ENCODE measurements at places on chromosomes 1 and 21. TPM values are rescaled to one million over a fixed set of nuclear protein-coding genes. Genes with fewer than 3 reads are reported as not detected.

GRCh38 chr1:12344596-12345349 lies 114.9 kb downstream of the VPS13D start:
- peaks cover 52% of the 10 kb centered on the region for H3K36me3 ChIP-seq
- H3K27ac ChIP-seq, result peak overlapping the region; percentile 85
- H3K4me3 ChIP-seq, result peak overlapping the region; percentile 65

DNA sequence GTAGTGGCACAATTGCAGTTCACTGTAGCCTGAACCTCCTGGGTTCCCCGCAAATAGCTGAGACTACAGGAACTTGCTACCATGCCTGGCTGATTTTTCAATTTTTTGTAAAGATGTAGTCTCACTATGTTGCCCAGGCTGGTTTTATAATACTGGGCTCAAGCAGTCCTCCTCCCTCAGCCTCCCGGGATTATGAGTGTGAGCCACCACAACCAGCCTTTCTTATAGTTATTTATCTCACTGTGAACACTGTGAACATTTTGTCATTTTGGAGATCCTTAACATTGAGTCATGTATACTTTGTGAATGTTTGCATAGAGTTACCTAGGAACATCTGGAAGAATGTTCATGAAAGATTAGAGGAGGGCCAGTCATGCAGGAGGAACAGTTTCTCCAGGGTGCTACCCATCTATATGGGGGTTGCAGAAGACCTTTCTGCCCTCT lies 127.1 kb upstream of the CACYBP start:
- no peaks in the 10 kb centered on the region for H3K27me3 ChIP-seq
- peaks cover 27% of the 10 kb centered on the region for H3K4me1 ChIP-seq
- H3K27ac ChIP-seq, result no peak overlapping the region
- H3K36me3 ChIP-seq, result peaks cover 11% of the 10 kb centered on the region

DNA sequence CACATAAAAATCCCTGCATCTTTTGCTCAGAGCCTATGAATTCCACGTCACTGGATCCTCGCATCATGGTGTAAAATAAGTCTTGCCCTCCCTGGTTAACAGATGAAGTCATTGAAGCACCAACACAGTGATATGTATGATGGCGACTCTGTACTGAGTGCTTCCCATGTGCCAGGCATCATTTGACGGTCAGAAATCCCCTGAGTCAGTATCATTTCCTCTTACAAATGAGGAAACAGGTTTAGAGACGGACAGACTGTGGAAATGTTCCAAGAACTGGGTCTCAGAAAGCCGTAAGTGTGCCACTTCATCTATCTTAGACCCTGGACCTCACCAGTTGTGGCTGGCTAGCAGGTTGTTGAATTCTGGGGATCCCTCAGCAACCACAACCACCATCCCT lies 5.1 kb upstream of the OLFML2B start:
- H3K36me3 ChIP-seq, result no peaks in the 10 kb centered on the region
- peaks cover 4% of the 10 kb centered on the region for H3K4me1 ChIP-seq
- H3K4me3 ChIP-seq, result no peak overlapping the region
- no peak overlapping the region for H3K27ac ChIP-seq

DNA sequence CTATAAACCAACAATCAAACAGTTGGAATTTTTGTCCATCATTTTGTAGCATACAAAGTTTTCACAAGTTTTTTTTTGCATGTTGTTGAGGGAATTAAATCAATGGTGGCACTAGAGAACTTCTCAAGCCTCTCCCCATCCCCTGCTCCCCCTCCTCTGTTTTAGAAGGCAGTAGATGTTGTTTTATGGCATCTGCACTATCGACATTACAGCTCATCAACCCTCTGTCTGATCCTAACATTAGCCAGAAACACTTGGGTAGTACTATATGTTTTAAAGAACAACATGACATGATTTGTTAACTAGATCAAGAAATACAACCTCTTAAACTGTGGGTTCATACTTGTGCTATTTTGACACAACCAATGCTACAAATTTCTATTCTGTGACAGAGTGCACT lies 306.5 kb upstream of the NR5A2 start:
- peaks cover 10% of the 10 kb centered on the region for H3K27me3 ChIP-seq
- H3K27ac ChIP-seq, result no peak overlapping the region
- no peak for DNase-seq

GRCh38 chr1:84971957-84972356 lies 25.0 kb downstream of the MCOLN2 start:
- H3K36me3 ChIP-seq, result peaks cover 24% of the 10 kb centered on the region
- no peak for DNase-seq
- H3K27me3 ChIP-seq, result no peaks in the 10 kb centered on the region
- H3K4me3 ChIP-seq, result no peak overlapping the region
- H3K27ac ChIP-seq, result peak overlapping the region; percentile 52

- H3K4me1 ChIP-seq, result peaks cover 5% of the 10 kb centered on the region
- no peak overlapping the region for H3K4me3 ChIP-seq
- peaks cover 16% of the 10 kb centered on the region for H3K27me3 ChIP-seq
- peak; percentile 47 for DNase-seq
- no peaks in the 10 kb centered on the region for H3K36me3 ChIP-seq
Observed at GRCh38 chr21:46052703-46053651, 44.9 kb upstream of the COL6A2 start.

DNA sequence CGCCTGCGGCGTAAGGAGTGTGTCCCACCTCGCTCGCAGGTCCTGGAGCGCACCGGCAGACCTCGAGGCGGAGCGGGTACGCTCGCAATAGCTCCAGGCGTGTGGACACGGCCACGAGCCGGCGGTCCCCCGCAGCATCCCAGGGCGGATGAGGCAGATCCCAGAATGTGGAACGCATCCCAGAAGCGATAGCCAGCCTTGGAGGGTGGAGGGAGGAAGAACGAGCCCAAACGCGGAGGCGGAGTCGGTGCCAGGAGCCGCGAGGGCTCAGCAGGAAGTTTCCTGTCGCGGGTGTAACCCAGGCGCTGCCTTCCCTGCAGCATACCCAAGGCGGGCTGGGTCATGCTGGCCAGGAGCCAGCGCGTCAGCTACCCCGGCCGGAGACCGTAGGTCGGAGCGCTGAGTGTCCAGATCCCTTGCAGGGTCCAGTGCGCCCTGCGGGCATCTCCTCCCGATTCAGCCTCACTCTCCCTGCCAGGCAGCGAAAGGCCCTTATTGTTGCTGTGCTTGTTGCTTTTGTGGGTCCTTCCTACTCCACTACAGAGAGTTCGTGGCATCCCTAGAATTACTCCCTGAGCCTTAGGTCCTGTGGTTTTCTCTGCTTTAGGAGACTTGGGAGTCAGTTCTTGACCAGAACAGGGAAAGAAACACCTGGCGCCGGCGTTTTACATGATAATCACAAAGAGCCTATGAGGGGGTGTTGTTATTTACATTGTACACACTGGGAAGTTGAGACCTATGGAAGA lies 27.7 kb downstream of the STYXL2 start:
- H3K4me1 ChIP-seq, result peaks cover 5% of the 10 kb centered on the region
- no peaks in the 10 kb centered on the region for H3K27me3 ChIP-seq
- H3K36me3 ChIP-seq, result no peaks in the 10 kb centered on the region
- peak overlapping the region; percentile 74 for H3K4me3 ChIP-seq

DNA sequence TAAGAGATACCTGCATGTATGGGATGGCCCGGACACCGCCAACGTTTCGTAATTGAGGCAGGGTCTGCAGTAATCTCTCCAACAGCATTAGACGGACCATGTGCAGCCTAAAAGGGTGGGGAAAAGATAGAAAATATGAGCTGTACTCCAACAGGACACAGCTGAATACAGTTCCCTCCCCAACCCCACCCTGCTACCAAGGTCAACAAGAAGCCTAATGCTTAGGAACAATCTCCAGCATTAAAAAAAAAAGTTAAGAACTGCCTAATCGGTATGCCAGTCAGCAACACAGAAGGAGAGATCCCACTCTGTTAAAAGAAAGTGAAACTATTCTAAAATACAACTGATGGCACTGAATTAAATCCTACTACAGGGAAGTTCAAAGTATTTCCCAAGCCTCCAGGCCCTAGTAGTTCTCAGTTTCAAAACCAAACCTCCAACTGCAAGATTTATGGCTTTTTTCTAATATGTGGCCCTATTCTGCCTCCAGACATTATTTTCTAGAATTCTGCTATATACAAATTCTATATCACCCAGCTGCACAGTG lies 81.0 kb downstream of the UBR4 start:
- no peak overlapping the region for H3K4me3 ChIP-seq
- no peaks in the 10 kb centered on the region for H3K27me3 ChIP-seq
- peaks cover 60% of the 10 kb centered on the region for H3K36me3 ChIP-seq
- DNase-seq, result no peak

DNA sequence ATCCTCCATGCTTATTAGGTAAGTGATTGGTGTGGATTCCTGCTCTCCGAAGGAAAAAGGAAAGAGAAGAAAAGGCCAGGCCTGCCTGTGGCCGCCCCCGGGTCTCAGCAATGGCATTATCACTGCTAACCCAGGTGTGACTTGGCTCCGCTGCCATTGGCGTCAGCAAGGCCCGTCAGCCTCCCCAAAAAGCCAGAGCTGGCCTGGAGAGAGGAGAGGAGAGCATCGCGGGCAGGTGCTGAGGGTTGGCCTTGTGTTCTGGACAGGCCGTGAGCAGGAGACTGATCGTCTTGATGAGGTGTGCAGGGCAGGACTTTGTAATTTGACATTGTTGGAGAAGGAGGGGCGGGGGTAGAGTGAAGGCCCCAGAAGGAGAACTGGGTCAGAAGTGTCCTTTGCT lies 186.4 kb downstream of the CAMTA1 start:
- H3K36me3 ChIP-seq, result no peaks in the 10 kb centered on the region
- no peak overlapping the region for H3K4me3 ChIP-seq
- H3K27me3 ChIP-seq, result peaks cover 24% of the 10 kb centered on the region
- H3K4me1 ChIP-seq, result peaks cover 12% of the 10 kb centered on the region
- no peak for DNase-seq

- no peak overlapping the region for H3K4me3 ChIP-seq
- DNase-seq, result no peak
- no peaks in the 10 kb centered on the region for H3K36me3 ChIP-seq
- no peaks in the 10 kb centered on the region for H3K27me3 ChIP-seq
Observed at GRCh38 chr1:189706594-189706993, 771.1 kb downstream of the BRINP3 start.

DNA sequence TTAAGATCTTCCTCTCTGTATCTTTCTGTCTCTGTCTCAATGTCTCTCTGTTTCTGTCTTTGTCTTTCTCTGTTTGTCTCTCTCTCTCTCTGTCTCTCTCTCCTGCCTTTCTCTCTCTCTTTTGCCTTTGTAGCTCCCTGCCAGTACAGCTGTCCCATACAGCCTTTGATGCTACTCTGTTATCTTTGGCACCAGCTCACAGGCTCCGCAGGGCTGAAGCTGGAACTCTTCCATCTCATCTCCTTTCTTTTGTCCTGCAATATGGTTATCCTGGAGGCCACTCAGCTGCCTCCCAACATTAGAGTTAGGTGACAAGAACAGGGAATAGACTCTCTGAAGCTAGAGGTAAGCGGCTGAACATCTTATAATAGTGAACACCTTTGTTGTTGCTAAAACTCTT lies 354.3 kb upstream of the NEGR1 start:
- no peak overlapping the region for H3K4me3 ChIP-seq
- H3K27ac ChIP-seq, result no peak overlapping the region
- H3K4me1 ChIP-seq, result no peaks in the 10 kb centered on the region
- H3K27me3 ChIP-seq, result no peaks in the 10 kb centered on the region

DNA sequence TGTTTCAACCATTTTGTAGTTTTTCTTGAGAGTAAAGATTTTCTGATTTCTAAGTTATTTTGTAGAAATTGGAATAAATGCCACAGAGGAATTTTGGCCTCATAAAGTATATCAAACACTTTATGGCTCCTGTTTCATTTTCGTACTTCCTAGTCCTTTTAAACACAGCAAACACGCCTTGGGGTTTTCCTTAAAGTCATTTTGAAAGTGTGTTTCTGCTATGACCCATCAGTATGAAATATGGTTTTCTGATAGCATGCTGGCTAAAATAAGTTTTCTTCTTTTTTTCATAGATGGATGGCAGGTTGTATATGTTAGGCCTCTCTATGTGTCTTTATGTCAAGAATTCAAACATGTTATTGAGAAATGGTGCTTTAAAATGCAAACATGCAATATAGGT lies 940.1 kb upstream of the TMPRSS15 start:
- H3K27me3 ChIP-seq, result no peaks in the 10 kb centered on the region
- no peaks in the 10 kb centered on the region for H3K4me1 ChIP-seq
- H3K27ac ChIP-seq, result no peak overlapping the region
- no peak overlapping the region for H3K4me3 ChIP-seq
- no peak for DNase-seq

Gene ZNF648
- total RNA-seq, result not detected

Gene TCHHL1
- not detected for total RNA-seq

Gene GBP6
- 0.81 TPM for total RNA-seq
